HuH-7.5 (cell line): ENCODE measurements at places on chromosomes 6 and 20.

DNA sequence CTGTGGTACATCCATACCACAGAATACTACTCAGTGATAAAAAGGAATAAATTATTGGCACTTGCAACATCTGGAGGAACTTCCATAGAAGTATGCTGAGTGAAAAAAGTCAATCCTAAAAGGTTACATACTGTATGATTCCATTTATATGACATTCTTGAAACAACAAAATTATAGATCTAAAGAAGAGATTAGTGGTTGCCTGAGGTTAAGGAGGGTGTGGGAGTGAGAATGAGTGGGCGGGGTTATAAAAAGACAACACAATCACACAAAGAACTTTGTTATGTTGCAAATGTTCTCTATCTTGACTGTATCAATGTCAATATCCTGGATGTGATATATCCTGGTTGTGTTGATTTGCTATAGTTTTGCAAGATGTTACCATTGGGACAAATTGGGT is 21.2 kb downstream of the SNRPB start:
- DNase-seq, result no peak

DNA sequence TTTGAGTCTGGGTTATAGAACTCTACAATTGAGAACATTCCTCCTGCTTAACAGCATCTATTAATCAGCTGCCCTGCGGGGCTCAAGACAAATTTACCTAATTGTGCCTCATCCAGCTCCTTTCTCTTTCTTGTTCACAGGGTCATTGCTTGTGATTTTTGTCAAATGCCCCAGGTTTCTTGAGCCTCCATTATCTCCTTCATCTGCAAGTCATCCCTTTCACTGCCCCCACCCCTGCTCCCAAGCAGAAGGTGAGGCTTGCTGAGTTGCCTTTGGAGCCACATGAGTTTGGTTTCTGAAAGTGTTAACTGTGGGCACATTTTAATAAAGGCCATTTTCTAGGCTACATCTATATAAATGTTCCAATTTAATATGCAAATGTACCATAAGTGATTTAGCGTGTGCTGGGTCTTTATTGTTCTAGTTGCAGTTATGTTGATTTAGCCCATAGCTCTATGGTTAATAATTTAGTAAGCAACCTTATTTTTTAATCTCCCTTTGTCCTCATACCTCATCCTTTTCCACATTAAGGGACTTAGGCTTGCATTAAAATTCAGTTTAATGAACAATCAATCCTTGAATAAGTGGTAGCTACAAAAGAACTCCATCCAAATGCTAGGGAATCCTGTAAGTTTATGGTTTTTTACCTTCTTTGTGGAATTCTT is 56.1 kb downstream of the VSTM2L start:
- DNase-seq, result no peak

GRCh38 chr6:134727081-134727480 is 222.8 kb downstream of the ALDH8A1 start:
- DNase-seq, result no peak

GRCh38 chr6:45609141-45609638 is 231.5 kb upstream of the SUPT3H start:
- DNase-seq, result no peak

GRCh38 chr20:54085910-54086309 is 15.5 kb upstream of the BCAS1 start:
- no peak for DNase-seq

DNA sequence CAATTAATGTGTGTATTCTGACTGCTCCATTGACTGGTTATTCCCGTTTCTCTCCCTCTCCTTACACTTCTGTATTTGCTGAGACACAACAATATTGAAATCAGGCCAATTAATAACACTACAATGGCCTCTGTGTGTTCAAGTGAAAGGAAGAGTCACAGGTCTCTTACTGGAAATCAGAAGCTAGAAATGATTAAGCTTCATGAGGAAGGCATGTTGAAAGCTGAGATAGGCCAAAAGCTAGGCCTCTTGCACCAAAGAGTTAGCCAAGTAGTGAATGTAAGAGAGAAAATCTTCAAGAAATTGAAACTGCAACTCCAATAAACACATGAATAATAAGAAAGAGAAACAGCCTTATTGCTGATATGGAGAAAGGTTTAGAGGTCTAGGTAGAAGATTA is 489.5 kb upstream of the CITED2 start:
- no peak for DNase-seq
